GM20000 (cell line): ENCODE measurements at places on chromosomes 11 and 22.

DNA sequence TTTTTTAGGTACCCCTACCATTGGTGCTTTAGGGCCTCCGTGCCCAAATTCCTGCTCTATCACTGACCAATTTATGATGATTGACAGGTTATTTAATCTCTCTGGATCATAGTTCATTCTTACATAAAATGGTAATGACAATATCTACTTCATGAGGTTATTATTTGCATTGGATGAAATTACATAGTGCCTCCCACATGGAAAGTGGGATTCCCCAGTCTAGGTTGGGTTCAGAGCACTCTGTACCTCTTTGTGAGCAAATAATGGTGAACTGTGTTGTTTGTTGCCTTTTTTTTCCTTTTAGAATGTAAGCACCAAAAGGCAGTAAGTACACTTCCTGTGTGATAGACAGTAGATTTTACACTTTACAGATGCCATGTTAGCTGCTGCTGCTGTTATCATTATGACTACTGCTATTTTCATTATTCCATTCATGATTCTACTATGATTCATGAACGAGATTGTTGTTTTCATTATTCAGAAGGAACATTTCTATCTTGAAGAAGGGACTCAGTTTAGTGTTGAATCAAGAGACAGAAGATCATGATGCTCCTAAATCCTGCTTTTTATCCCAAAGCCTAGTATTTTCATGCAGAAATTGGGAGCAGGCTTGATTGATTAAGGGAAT lies 100.8 kb downstream of the ALX4 start:
- DNase-seq, result no peak

- no peak for DNase-seq
These were observed 173.5 kb downstream of the TRIM29 start for GRCh38 chr11:119964136-119965025.

GRCh38 chr11:43649501-43649900 lies 31.0 kb upstream of the HSD17B12 start:
- DNase-seq, result no peak

GRCh38 chr11:102237096-102237735 lies 80.1 kb upstream of the BIRC3 start:
- DNase-seq, result no peak

GRCh38 chr11:115806056-115806455 lies 301.8 kb upstream of the CADM1 start:
- DNase-seq, result no peak

- no peak for DNase-seq
These were observed 74.3 kb downstream of the GRAMD1B start for GRCh38 chr11:123504401-123504800.

DNA sequence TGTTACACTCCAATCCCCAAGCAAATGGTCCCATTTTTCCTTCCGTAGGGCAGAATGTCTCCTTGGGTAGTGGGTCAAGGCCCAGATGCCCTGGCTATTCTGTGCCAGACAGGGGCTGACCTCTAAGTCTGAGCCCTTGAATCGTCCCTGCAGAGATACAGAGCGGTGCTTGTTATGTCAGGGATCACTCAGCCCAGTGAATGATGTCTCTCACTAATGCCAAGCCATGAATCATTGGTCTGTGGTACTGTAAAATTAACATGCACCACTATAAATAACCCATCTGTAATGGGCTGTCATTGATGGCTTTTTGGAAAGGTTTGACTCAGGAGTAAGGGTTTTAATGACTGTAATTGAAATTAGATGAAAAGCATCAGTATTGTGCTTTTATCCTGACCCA lies 35.3 kb upstream of the KIRREL3 start:
- DNase-seq, result no peak

DNA sequence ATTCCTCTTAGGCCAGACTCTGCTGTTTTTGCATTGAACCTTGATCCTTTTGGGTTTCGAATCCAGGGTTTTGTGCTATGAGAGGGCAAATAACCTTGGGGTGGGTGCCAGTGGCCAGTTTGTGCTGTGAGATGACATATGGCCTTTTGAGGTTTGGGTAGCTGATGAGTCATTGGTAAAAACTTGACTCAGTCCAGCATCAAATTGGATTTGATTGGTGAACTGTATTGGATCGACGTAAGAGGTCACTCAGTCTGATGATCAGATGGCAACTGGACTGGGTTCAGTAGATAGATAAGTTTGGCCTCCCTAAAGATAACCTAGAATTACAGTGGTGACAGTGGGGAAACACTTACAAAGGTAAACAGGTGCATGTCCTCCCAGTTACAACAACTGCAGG lies 41.0 kb upstream of the XKR3 start:
- no peak for DNase-seq

GRCh38 chr11:20015101-20015500 lies 145.2 kb downstream of the DBX1 start:
- no peak for DNase-seq

GRCh38 chr11:78179459-78180071 lies 8.9 kb downstream of the KCTD21 start:
- no peak for DNase-seq

DNA sequence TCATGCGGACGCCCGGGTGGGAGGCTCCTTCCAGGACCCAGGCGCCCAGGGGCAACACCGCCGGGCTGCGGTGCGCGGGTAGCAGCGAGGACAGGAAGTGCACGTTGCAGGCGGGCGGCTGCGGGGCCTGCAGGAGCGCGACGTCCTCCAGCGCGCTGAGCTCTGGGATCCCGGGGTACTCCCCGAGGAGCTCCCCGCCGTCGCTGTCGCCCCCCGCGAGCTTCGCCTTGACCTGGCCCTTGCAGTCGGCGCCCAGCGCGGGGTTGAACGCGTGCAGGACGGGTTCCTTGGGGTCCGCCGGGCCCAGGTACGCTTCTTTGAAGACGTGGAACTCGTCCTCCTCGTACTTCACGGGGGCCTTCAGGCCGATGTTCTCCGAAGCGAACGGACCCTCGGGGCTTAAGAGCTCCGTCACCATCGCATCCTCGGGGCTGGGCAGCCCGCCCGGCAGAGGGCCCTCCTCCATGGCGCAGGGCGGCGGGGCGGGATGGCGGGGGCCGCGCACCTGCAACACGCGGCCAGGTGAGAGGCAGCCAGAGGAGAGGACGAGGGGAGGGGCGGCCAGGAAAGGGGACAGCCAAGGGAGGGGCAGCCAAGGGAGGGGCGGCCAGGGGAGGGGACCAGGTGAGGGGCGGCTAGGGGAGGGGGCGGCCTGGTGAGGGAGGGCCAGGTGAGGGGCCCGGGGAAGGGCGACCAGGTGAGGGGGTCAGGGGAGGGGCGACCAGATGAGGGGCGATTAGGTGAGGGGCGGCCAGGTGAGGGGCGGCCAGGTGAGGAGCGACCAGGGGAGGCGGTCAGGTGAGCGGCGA lies 921 bp downstream of the TESMIN start:
- peak; percentile 51 for DNase-seq

DNA sequence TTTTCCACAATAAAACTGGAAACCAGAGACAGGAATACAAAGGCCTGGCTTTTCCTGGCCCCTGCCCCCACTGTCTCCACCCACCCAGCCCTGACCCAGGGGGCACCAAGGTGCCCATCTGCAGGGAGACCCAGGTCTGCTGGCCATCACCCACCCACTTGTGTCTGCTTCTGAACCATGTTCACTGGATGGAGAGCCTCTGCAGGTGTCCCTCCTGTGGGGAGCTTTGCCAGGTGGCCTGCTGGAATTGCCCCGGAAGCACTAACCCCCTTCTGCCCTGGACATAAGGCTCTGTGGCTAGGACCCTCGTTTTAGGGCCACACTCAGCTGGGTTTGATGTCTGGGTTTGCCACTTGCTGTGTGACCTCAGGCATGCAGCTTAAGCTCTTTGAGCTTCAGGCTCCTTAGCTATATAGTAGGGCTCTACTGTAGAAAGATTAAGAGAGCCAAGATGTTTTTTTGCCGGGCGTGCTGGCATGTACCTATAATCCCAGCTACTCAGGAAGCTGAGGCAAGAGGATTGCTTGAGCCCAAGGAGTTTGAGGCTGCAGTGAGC lies 3.9 kb downstream of the SCARF2 start:
- DNase-seq, result no peak

- DNase-seq, result no peak
These were observed 4.0 kb downstream of the SAA1 start for GRCh38 chr11:18270102-18270501.

GRCh38 chr11:33310720-33311500 lies 53.7 kb downstream of the HIPK3 start:
- no peak for DNase-seq

GRCh38 chr11:112017538-112017937 lies 7.7 kb upstream of the DLAT start:
- DNase-seq, result no peak

DNA sequence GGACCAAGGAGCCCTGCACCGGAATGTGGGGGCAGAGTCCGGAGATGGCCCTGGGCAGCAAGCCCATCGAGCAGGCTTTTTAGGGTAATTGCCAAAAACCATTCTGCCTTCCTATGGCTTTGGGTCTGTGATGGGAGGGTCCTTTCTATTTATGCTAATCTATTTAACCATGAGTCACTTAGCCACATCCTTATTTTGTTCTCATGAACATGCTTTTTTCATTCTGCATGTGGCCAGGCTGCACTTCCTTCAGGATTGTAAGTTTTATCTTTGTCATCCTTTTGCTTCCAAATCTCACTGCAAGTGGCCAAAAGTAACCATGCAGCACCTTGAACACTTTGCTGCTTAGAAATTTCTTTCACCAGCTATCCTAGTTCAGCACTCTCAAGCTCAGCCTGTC lies 88.3 kb downstream of the EFCAB6 start:
- no peak for DNase-seq

DNA sequence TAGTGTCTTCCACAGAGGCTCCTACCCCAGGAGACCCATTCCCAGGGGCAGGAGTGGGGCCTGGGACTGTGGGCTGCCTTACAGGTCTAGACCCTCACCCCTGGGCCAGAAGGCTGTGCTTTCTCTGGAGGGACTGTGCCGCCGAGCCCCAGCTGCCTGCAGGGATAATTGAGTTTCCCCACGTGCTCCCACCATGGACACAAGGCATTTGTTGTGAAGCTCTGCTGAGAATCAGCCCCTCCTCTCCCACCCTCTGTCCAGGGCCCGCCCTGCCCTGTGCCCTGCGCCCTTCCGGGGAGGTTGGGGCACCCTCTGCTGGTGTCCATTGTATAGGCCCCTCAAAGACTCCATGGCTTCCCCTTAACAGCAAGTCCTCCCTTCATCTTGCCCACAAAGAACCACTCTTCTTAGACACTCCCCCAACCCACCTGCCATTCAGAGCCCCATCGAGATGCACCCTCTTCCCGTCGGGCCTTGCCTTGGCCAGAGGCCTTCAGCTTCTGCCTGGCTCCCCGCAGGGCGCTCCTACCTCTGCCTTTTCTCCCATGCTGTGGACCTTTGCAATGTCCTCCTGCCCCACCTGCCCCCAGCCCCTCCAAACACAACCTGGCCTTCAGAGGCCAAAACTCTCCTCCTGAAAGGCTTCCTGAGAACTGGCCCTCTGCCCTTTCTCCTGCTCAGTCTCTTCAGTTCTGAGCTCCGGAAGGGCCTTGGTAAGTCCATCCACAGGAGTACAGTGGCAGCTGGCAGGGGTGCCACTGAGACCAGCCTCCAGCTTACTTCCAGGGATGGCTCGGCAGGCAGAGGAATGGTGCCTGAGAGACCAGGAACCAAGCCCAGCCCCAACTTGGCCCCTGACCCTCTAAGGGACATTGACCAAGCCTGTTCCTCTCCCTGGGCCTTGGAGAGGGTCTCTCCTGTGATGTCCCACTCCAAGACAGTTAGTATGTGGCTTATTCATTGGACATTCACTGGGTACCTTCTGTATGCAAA lies 22.4 kb downstream of the DUSP8 start:
- no peak for DNase-seq

- DNase-seq, result peak; percentile 2
These were observed 54.6 kb downstream of the CHRDL2 start for GRCh38 chr11:74676596-74676995.

DNA sequence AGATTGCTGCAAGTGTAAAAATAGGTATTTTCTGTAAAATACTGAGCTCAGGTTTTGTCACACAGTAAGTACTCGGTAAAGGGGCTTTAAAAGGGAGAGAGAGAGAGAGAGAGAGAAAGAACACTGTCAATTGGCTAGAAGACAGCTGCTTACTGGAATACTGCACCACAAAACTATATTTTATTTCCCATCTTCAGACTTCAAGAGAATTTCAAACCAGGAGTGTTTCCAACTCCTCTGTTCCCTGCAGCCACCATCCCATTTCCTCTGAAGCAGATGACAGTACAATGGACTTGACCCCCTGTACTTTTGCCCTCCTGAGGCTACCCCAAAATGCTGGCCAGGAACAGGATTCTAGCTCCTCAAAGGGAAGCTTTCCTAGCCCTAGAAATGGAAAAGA lies 89.7 kb downstream of the RELT start:
- DNase-seq, result no peak

DNA sequence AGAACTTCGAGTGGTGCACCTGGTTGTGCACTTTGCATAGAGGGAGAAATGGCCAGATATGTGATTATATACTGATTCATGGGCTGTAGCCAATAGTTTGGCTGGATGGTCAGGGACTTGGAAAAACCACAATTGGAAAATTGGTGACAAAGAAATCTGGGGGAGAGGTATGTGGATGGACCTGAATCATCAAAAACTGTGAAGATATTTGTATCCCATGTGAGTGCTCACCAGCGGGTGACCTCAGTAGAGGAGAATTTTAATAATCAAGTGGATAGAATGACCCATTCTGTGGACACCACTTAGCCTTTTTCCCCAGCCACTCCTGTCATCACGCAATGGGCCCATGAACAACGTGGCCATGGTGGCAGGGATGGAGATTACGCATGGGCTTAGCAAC lies 48.0 kb upstream of the NARS2 start:
- no peak for DNase-seq

DNA sequence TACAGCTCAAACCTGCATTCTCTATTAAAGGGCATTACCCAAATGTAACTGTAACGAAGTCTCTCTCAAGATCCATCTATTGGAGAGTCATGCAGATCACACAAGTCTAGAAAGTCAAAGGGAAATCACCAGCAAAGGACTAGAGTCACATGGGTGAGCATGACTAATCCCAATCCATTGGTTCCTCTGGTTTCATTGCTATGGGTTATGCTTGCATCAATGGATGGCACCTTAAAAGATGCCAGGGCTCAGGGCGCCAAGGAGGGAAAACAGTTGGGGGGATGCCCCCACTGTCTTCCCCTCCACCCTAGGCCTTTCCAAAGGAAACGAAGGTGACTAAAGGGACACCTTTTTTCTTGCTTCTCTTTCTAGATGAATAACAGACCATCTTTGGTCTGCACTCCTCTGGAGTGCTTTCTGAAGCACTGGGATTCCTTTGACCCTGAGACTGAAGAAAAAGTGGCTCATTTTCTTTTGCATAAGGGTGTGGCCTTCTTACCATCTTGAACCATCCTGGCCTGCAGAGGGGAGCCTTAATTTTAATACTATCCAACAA lies 8.1 kb downstream of the NXPE4 start:
- no peak for DNase-seq

- DNase-seq, result no peak
These were observed 10.4 kb downstream of the ALG12 start for GRCh38 chr22:49907807-49908206.

- DNase-seq, result no peak
These were observed 123.6 kb upstream of the TIMP3 start for GRCh38 chr22:32677876-32678275.

- DNase-seq, result peak; percentile 13
These were observed 8.6 kb downstream of the LARGE2 start for GRCh38 chr11:45930951-45931570.

GRCh38 chr11:1939006-1939625 lies 8.0 kb upstream of the MRPL23 start:
- DNase-seq, result peak; percentile 51
